ENCODE measurements at places on chromosomes 1 and 21. TPM values are rescaled to one million over a fixed set of nuclear protein-coding genes. Genes with fewer than 3 reads are reported as not detected.

The PAQR6 gene
- total RNA-seq: 0.28 TPM

The GNB1 gene
- 67.9 TPM for total RNA-seq

The SYCP1 gene
- total RNA-seq: not detected

The CDK18 gene
- 0.55 TPM for total RNA-seq

The RUNX1 gene
- 31.2 TPM for total RNA-seq

The RHD gene
- not detected for total RNA-seq

The ZSCAN20 gene
- total RNA-seq: 8.7 TPM

The RSPO1 gene
- total RNA-seq: 0.74 TPM

The KRTAP13-4 gene
- total RNA-seq: not detected

The IL12RB2 gene
- not detected for total RNA-seq

The CYP2J2 gene
- under 0.01 TPM for total RNA-seq

The ERRFI1 gene
- total RNA-seq: 26.8 TPM

The FABP3 gene
- total RNA-seq: 116 TPM

The OR2L13 gene
- total RNA-seq: not detected

The TCP10L gene
- 0.28 TPM for total RNA-seq

The TMEM240 gene
- 3.3 TPM for total RNA-seq

The UBE2Q1 gene
- total RNA-seq: 21.0 TPM

The DFFA gene
- 31.6 TPM for total RNA-seq

The ASTN1 gene
- not detected for total RNA-seq

The TDRD5 gene
- total RNA-seq: not detected

The PLEKHG5 gene
- total RNA-seq: 7.0 TPM

The CA14 gene
- total RNA-seq: not detected

The KLHDC8A gene
- total RNA-seq: not detected

The CD34 gene
- total RNA-seq: 0.14 TPM

The GUK1 gene
- total RNA-seq: 420 TPM

The P3R3URF gene
- total RNA-seq: not detected

Measured in smooth muscle cell of bladder (primary cell).